ENCODE measurements at places on chromosomes 4 and X.
A peak's percentile ranks its signal among the peaks of the same experiment; 100 is the strongest.

- no peak for DNase-seq
These were observed 13.3 kb downstream of the MGARP start for GRCh38 chr4:139266583-139267257.

DNA sequence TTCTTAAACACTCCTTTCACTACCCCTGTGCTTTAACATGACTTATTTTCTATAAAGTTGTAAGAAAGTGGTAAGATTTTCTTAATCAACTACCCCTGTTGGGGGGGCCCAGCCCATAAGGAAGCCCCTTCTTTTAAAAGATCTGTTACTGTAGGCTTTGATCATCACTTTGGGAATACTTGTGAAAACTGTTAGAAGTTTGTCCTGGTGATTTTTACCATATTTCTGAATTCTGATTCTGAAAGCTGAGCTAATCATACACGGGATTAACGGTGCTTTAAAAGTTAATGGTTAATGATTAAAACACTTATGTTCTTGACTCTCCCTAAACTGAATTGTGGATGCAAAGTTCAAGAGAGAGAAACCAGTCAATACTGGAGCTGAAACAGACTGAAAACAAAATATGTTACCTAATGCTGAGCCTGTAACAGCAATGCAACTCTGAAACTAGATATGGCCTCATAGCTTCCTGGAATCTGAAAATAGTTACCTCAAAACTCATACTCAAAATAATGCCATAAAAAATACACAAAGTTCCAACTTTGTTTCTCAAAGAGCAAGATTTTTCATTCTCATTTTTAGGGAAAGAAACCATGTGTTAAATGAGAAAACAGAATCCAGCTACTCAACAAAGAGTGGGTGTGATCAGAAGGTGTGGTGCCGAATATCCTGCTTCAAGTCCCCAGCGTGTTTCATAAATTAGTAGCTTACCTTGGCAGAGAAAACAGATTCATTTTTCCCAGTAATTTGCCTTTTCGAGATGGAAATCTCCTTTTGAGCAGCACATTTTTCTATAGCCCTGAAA lies 31.6 kb downstream of the ADH7 start:
- DNase-seq = no peak

DNA sequence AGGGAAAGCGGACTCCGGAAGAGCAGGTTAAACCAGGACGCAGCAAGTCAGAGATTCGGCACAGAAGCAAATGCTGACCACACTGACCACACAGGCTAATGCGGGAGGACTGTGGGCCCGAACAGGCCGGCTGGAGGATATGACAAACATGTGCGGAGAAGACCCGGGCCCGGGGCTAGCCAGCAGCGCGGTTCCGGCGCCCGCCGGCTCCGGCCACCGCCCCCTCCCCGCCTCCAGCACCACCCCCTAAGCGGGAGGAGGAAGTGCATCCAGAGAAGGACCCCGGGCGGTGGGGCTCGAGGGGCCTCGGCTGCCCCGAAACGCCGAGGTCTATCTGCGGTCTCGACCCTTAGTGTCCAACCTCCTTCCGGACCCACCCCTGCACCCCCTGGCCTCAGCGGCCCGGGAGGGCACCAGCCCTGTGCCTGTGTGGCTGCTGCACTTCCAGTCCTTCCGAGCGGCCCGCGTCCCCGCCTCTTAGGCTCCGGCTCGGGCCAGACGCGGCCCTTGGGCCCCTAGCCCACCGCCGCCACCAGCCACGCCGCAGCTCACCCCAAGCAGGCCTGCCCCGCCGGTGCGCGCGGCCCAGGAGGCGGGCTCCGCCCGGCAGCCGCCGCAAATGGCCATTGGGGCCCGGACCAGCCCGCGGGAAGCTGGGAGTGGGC lies 2.1 kb downstream of the ELOVL6 start:
- DNase-seq = peak; percentile 35

DNA sequence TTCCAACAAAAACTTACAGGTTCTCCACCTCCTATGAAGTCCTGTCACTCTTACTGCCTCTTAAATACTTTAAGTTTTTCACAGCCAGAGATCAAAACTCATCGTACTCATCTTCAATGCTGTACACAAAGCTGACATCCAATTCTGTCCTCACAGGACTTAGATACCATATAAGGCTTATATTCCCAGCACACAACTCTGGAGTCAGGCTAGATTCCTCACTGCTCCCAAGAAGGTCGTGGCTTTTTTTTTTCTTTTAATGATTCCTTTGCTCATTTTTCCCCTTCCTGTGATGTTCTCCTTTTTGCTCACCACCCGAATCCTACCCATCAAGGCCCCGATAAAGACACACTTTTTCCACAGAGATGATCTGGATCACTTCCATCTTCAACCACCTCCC lies 914 bp downstream of the TRAPPC2 start:
- no peak for DNase-seq

DNA sequence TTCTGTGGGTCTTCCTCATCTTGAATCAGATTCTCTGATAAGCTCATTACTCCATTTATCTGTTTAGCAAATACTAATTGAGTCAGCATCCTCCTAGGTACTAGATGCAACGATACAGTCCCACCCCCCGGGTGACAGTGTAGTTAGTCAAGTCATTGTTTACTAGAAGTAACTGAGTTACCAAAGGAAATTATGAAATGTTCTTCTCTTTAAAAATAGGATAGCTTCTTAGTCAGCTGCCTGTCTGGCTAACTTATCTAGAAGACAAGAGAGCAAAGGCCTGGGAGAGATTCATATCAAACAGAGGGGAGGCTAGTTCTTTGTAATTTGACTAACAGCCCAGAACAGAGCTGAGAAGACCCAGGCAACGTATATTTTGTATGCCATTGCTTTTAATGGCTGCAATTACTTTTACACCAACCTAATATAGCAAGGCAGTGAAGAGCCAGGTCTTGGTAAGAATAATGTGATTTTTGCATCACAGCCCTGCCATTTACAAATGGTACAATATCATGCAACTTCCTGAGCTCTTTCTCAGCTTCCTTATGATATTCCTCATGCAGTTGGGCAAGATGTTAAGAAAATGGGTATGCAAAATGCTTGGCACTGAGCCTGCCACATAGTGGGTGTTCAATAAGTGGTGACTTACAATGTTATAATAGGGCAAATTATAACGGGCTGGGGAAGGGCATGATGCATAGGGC lies 149.9 kb downstream of the CHIC2 start:
- DNase-seq = no peak

- no peak for DNase-seq
These were observed 32.3 kb downstream of the RASL11B start for GRCh38 chr4:52894443-52894842.

DNA sequence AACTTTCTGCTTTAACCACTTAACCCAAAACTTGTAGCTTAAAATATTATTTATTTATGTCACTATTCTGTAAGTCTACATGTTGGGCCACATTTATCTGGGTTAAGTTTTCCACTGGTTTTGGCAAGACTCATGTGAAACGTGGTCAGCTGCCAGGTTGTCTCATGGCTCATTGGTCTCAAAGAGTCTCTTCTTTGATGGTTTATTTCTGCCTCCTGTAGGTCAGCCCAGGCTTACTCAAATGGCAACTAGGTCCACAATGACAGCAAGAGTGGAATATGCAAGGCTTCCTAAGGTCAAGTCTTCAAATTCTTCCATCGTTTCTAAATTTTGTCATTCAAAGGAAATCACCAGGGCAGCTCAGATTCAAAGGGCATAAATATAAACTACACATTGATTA lies 828.7 kb downstream of the PCDH7 start:
- no peak for DNase-seq

DNA sequence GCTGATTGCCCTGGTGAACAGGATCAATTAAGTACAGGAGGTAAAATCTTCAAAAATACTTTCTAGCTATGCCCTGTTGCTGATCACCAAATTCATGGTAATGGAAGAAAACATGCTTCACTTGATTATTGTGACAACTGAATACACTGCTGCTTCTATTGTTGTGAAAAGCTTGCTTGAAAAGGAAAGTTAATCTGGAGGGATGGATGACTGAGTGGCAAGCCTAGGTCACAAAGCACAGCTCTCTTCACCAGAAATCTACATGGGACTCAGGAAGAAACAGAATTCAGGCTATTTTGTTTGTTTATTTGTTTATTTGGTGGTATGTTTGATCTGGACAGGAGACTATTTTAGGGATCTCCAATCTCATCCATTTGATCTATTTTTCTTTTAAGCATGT lies 182.0 kb downstream of the MGST2 start:
- no peak for DNase-seq
